ENCODE measurements at places on chromosomes 4 and X.

DNA sequence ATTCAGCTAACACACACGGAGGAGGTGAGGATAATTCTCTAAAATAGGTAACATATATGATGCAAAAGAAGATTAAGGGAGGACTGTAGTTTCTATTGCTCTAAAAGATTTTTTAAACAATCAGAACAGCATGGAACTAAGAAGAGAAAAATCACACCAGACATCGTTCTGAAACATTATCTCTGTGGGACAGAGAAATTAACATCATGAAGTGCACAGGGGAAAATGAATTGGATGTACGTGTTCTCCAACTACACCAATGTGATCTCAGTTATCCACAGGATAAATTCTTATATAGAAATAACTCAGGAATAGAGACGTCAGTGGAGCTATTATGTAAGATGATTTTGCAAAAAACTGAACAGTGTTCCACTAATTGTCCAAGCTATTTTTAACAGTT is 614.1 kb upstream of the HS3ST1 start:
- DNase-seq = no peak

DNA sequence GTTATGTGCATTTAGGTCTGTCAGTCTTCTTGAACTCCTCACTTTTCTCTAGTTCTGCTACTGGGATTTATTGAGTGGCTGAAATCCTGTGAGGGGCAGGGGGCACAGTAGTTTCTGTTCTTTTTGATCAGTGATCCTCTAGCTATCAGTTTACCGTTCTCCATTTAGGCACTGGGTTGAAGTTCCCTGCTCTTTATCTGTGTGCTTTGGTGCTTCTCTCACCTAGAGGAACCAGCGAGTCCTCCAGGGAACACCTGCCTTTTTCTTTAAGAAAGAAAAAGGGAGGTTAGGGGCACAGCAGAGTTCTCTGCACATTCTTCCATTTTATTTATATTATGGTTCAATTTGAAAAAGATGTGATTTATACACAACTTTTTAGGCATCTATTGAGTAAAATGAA is 503.0 kb upstream of the AGA start:
- no peak for DNase-seq

DNA sequence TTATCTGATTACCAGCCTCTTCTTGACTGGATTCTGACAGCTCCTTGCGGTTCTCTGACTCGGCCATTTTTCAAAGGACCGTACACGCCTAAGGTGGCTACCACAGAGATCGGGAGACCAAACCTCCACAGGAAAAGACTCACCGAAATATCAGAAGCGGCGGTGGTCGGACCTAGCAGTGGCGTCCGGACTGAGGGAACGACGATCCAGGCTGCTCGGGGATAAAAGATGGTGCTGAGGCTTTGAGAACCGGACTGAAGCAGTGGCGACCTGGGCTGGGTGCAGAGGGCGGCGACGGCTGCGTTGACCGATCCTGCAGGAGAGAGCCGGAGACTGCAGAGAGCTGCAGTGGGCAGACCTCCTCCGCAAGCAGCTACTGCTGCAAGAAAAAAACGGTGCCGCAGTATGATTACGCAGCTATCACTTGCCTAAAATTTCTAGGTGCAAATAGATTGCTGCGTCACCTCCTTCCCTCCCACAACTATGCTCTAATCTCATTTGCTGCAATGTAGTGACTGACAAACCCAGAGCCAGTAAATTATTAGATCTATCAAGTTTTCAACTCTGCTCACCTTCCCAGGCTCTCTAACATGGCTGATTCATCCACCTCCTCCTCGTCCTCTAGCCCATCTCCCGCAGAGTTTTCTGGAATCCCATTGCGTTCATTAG is at the start of gene NAP1L2:
Gene NAP1L2 (minus strand): TSS at position 426 of the 669 bp plus-strand sequence. CDS start 359 bp downstream, at position 67.
- peak; percentile 15 for DNase-seq

DNA sequence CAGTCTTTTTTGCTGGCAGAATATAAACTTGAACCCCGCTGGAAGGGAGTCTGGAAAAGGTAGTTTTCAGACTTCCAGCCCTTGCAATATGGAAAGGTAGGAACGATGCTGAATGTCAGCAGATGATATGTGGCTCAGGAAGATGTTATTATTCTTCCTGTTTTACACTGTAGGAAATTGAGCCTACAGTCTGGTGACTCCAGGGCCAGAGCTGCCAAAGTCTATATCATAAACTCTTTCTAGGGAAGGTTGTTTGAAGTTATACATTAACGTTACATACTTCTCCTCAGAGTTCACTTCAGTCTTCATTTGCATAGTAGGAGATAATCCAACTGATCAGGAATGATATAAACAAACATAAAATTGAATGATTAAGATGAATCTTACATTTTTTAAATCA is 141.3 kb downstream of the FAT4 start:
- no peak for DNase-seq

- DNase-seq = no peak
Observed at GRCh38 chr4:39525822-39526690, 1.2 kb downstream of the UGDH start.

- DNase-seq = no peak
Observed at GRCh38 chr4:19700992-19701391, 550.7 kb upstream of the SLIT2 start.

DNA sequence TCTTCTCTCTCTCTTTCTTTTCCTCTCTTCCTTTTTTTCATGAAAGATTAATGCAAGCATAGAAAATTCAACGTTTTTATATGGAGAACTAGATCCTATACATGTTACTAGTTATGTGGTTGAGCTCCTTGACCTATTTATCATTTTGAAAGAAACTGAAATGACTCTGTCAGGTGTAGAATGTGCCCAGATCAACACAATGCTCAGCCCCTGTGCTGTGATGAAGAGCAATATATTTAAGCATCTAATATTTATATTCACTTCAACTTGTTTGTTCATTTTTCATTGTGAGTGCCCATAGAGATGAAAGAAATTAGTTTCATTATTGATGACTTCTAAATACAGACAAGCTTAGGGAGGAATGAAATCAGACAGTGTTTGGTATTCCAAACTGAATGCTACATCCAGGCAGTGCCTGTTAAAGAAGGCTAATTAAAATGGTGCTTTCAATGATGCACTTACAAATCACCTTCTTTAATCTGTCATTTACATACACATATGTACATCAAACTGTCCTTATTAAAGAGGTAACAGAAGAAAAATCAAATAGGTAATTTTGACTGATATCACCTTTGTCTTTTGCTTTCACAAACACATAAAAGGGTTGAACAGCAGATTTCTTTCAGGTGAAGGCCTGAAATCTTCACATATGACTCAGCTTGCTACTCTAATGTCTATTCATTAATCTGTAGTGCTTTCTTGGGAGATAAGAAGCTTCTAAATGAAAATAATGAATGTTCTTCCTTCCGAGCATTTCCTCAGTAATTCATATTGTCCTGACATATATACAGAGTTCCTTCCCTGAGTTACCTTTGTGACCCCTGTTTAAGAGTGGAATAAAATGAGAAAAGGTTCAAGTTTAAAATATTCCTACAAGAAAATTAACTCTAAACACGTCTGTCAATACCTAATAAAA is 915.9 kb downstream of the PDHA2 start:
- DNase-seq = no peak

DNA sequence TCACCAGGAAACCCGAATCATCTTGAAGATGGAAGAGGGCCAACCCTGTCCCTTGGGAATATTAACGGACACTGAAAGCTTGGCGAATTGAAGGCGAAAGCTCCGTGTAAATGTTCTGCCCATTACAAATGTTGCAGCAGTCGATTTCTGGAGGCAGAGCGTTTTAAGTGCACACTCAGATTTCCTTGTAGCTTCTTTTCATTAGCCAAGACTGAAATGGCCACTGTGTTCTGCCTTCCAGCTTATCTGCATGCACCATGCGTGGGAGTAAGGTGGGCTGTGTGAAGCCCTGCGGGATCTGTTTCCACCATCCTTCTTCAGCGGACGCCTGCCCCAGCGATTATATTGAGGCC is 1.3 kb downstream of the SMIM20 start:
- DNase-seq = no peak

DNA sequence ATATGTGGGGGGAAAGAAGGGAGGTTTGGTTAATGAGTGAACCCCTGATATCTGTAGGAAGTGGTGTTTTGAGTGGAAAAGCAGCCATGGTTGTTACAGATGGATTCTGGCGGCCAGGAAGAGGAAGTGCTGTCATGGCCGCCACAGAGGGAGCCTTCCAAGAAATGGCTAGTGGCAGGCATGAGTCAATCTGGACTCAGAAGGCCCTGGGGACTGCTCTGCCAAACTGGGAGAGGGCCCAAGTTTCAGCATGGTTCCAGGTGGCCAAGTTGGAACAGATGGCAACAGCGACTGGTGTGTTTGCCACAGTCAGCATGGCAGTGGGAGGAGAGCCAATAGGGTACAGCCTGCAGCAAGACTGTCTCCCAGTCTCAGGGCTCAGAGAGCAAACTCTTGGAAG is 32.5 kb downstream of the ETDB start:
- no peak for DNase-seq

DNA sequence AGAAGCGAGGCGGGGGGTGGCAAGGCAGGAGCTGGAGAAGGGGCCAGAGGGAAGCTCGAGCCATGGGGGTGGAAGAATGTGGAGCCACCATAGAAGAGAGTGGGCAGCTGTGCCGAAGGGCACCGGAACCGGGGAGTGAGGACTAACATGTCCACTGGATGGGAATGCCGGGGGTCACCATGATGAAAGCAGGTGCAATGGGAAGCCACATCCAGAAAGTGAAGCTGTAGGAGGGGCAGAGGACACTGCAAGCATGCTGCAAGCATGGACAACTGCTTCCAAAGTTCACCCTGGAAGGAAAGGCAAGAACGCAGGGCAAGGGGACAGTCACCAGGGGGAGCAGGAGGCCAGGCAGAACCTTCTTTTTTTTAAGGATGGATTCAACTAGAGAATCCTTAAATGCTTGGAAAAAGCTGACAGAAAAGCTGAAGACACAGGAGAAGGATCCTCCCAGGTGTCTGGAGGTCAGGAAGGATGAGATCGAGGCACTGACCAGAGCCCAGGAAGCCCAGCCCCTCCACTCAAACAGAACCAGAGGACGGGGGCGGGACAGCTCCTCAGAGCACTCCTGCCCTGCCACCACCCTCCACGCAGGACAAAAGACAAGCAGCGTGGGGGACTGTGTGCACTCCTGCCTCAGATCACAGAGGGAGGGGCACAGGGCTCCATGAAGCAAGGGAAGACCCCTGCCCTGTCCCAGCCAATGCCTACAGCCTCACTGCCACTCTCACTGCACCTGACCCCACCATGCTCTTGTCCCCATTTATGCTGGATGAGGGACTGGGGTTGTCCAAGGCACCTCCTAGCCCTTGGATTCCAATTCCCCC is 169.2 kb downstream of the AFAP1 start:
- DNase-seq = no peak

DNA sequence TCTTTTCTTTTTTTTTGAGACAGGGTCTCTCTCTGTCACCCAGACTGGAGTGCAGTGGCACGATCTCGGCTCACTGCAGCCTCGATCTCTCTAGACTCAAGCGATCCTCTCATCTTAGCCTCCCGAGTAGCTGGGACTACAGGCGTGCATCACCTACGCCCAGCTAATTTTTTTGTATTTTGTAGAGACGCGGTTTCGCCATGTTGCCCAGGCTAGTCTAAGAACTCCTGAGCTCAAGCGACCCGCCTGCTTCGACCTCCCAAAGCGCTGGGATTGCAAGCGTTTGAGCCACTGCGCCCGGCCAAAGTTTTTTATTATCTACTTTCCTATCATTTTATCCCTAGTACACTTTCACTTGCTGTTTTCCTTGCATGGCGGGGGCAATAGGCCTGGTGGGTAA is 1.4 kb downstream of the UBA6 start:
- no peak for DNase-seq

DNA sequence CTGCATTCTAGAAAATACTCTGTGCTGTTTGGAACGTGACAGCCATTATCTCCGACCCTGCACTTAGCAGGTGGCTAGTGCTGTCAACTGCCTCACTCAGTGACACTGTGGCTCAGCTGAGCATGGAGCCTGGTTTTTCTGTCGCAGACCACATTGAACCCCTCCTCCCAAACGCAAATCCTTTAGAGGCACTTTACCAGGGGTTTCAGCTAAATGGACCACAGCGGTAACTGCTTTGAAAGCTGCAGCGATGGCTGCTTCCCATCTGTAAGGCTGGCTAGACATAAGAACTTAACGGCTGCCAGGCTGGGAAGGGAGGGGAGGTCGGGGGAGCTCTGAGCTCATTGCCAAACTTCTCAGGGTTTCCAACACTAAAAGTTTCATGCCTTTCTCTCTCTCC is 8.1 kb downstream of the SLC34A2 start:
- no peak for DNase-seq

GRCh38 chr4:95535180-95535579 is 13.6 kb downstream of the UNC5C start:
- DNase-seq = no peak

GRCh38 chr4:94634271-94634670 is 123.5 kb upstream of the BMPR1B start:
- no peak for DNase-seq

GRCh38 chr4:138869165-138869564 is 146.4 kb upstream of the NOCT start:
- DNase-seq = no peak

DNA sequence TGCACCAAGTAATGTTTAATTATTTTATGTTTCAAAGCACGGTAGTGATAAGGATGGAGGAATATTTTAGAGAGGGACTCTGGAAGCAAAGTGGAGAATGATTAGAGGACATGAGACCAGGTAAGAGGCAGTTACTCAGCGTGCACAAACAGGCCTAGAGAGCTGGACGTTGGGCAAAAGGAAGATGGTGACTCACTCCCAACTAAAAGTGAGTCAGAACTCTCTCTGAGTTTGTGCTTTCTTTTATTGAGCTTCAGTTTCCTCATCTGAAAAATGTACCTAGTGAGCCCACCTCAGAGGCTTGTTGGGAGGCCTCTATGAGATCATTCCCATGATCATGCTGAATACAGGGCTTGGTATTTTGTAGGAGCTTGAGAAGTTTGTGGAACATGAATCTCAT is 1.6 kb upstream of the ZC4H2 start:
- no peak for DNase-seq

GRCh38 chrX:43655151-43656004 is 721 bp upstream of the MAOA start:
- peak; percentile 6 for DNase-seq

GRCh38 chr4:151205722-151206121 is 71.2 kb upstream of the PRSS48 start:
- no peak for DNase-seq

DNA sequence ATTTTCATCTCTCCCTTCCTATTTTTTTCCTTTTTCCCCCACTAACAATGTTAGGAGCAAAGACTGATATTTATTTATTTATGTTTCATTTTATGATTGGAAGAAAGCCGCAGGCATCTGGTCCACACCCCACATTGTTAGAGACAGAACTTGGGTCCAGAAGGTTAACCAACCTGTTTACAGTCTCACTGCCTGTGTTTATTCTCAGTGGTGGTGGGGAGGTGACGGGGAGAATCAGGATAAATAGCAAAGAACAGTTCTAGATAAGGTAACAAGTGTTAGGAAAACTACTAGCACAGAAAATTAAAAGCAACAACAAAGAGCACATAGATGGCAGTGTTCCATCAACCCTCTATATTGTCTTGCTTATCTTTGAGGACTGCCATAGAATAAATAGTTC is 301.7 kb upstream of the DIPK2B start:
- DNase-seq = no peak

DNA sequence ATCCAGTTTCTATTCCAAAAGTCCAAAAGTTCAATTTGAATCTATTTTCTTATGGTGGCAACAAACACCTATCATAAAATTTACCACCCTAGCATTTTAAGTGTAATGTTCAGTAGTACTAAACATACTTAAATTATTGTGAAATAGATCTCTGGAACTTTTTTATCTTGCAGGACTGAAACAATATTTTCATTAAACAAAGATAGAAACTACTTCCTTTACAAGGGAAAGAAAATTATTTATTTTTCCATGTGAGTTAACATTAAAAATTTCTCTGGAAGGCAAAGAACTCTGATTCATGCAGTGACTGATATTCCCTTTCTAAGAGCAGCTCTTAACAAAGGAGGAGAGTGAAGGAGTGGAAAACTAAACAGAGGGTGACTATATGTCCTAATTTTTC is 40.2 kb downstream of the ADH7 start:
- no peak for DNase-seq

Measured in activated CD4-positive, alpha-beta T cell treated with anti-CD3 and anti-CD28 coated beads, Interleukin-2, amount 50 U/mL, for 24 hours (primary cell).